Neural cell (in vitro differentiated cells): ENCODE measurements at places on chromosomes 1 and 21. TPM values are rescaled to one million over a fixed set of nuclear protein-coding genes. Genes with fewer than 3 reads are reported as not detected.

The SLC44A5 gene
- 44.5 and 53.0 TPM in 2 replicates for polyA plus RNA-seq

The LYPD8 gene
- polyA plus RNA-seq = not detected in 2 replicates

The LRRC7 gene
- 113 and 141 TPM in 2 replicates for polyA plus RNA-seq

The FCRL2 gene
- not detected in 2 replicates for polyA plus RNA-seq

The AKR7A2 gene
- polyA plus RNA-seq = 50.6 and 61.7 TPM in 2 replicates

The TFAP2E gene
- polyA plus RNA-seq = 7.0 and 7.6 TPM in 2 replicates

The IVL gene
- not detected in 2 replicates for polyA plus RNA-seq

The TAL1 gene
- polyA plus RNA-seq = not detected in 2 replicates

The SERTAD4 gene
- 41.4 and 42.9 TPM in 2 replicates for polyA plus RNA-seq

The BARHL2 gene
- polyA plus RNA-seq = not detected in 2 replicates

The RSPO1 gene
- 0.14 TPM in 1 of 2 replicates, not detected in the other for polyA plus RNA-seq

The TGFB2 gene
- polyA plus RNA-seq = 0.10 and 0.16 TPM in 2 replicates

The PTAFR gene
- polyA plus RNA-seq = 0.12 and 0.30 TPM in 2 replicates

The PTGFR gene
- 0.54 TPM in 2 replicates for polyA plus RNA-seq

The DCST1 gene
- not detected in 2 replicates for polyA plus RNA-seq

The CASQ1 gene
- polyA plus RNA-seq = not detected in 2 replicates

The ERICH3 gene
- polyA plus RNA-seq = 0.27 TPM in 1 of 2 replicates, not detected in the other

The ACTL8 gene
- polyA plus RNA-seq = not detected in 2 replicates

The TCP10L gene
- polyA plus RNA-seq = 1.7 and 2.1 TPM in 2 replicates

The DYRK1A gene
- polyA plus RNA-seq = 87.7 and 94.8 TPM in 2 replicates

The EFNA1 gene
- polyA plus RNA-seq = 0.50 TPM in 1 of 2 replicates, not detected in the other

The NLRP3 gene
- 0.36 and 0.82 TPM in 2 replicates for polyA plus RNA-seq

The LCA5L gene
- polyA plus RNA-seq = 0.09 and 1.1 TPM in 2 replicates

The CDC7 gene
- polyA plus RNA-seq = 33.2 and 34.6 TPM in 2 replicates

The SH2D1B gene
- polyA plus RNA-seq = not detected in 2 replicates

The CELA2A gene
- not detected in 2 replicates for polyA plus RNA-seq

The WNT3A gene
- polyA plus RNA-seq = 0.14 TPM in 1 of 2 replicates, not detected in the other

The VAMP3 gene
- 20.2 and 22.1 TPM in 2 replicates for polyA plus RNA-seq

The GRIK1 gene
- 8.7 and 9.1 TPM in 2 replicates for polyA plus RNA-seq

The AKNAD1 gene
- polyA plus RNA-seq = not detected in 2 replicates

The ZYG11B gene
- polyA plus RNA-seq = 48.7 and 52.8 TPM in 2 replicates

The OR14K1 gene
- not detected in 2 replicates for polyA plus RNA-seq

The MOV10 gene
- 1.4 and 3.0 TPM in 2 replicates for polyA plus RNA-seq

The MLLT11 gene
- 131 and 142 TPM in 2 replicates for polyA plus RNA-seq

The HNRNPCL2 gene
- not detected in 2 replicates for polyA plus RNA-seq

The SLC9C2 gene
- polyA plus RNA-seq = 0.31 and 0.46 TPM in 2 replicates

The CAMK1G gene
- 3.0 and 6.1 TPM in 2 replicates for polyA plus RNA-seq

The ZNF683 gene
- polyA plus RNA-seq = not detected in 2 replicates

The CD1B gene
- polyA plus RNA-seq = not detected in 2 replicates

The RIMKLA gene
- polyA plus RNA-seq = 35.4 and 37.5 TPM in 2 replicates

The OR2L3 gene
- 0.10 and 0.27 TPM in 2 replicates for polyA plus RNA-seq

The GJB3 gene
- not detected in 2 replicates for polyA plus RNA-seq

The MMEL1 gene
- 5.2 TPM in 1 of 2 replicates, not detected in the other for polyA plus RNA-seq

The NCAM2 gene
- 7.9 and 9.8 TPM in 2 replicates for polyA plus RNA-seq

The DIO1 gene
- polyA plus RNA-seq = not detected in 2 replicates

The MOB3C gene
- 0.41 and 1.2 TPM in 2 replicates for polyA plus RNA-seq

The ARHGAP30 gene
- polyA plus RNA-seq = not detected in 2 replicates

The CD1C gene
- polyA plus RNA-seq = not detected in 2 replicates

The RGS8 gene
- polyA plus RNA-seq = 2.9 and 8.3 TPM in 2 replicates

The TNFRSF18 gene
- polyA plus RNA-seq = not detected in 2 replicates

The EPHB2 gene
- polyA plus RNA-seq = 22.8 and 32.7 TPM in 2 replicates

The FAM151A gene
- polyA plus RNA-seq = not detected in 2 replicates

The RORC gene
- 0.28 and 0.45 TPM in 2 replicates for polyA plus RNA-seq
